ENCODE measurements at places on chromosomes 16 and 17.

- H3K36me3 ChIP-seq: no peaks in the 10 kb centered on the region
- peak overlapping the region; percentile 18 for H3K4me3 ChIP-seq
- no peak overlapping the region for H3K27ac ChIP-seq
- peaks cover 5% of the 10 kb centered on the region for H3K27me3 ChIP-seq
Observed at GRCh38 chr16:53056392-53056881, 1.6 kb downstream of the CHD9 start.

DNA sequence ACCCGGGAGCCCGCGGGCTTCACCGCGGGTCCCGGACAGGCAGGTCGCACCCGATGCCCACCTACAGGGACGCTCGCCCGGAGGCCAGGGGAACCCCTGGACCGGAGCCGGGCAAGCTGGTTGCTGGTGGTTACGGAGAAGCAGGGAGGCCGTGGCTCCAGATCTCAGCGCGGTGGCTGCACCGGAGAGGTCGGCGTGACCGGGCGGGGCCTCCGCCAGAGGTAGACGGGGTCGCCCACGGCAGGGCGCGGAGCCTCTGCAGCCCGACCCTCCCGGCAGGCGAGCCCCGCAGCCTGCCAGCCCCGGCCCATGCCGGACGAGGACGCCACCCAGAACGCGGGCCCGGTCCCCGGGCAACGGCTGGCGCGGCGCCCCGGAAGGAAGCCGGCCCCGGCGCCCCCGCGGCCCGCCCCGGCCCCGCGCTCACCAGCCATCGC, 341 bp downstream of the PCYT2 start:
- H3K27ac ChIP-seq: no peak overlapping the region
- H3K4me1 ChIP-seq: peaks cover 5% of the 10 kb centered on the region
- DNase-seq: no peak
- H3K27me3 ChIP-seq: peaks cover 3% of the 10 kb centered on the region
- H3K36me3 ChIP-seq: peaks cover 16% of the 10 kb centered on the region
- peak overlapping the region; percentile 92 for H3K4me3 ChIP-seq

DNA sequence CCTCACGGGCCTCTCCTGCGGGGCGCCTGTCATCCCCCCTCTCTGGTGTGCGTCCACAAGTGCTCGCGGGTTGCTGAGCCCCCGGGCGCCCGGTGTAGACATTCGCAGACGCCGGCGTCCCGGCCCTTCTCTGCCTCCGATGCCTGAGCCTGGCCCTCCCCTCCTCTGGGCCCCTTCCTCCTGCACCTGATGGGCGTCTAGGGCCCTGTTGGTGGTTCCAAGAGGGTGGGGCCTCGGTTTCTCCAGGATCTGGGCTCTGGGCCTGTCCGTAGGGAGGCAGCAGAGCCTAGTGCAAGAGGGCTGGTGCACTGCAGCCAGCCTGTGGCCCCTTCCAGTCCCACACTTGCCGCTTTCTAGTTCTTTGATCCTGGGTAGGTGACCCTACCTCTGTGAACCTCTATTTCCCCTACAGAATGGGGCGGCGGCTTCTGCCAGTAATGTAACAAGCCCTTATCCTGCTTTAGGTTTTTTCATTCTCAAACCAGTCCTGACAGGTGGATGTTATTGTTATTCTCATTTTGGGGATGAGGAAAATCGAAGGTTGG, 623 bp downstream of the E4F1 start:
- H3K4me1 ChIP-seq: peaks cover 24% of the 10 kb centered on the region
- H3K4me3 ChIP-seq: peak overlapping the region; percentile 85
- no peak overlapping the region for H3K27ac ChIP-seq
- peaks cover 2% of the 10 kb centered on the region for H3K27me3 ChIP-seq
- DNase-seq: peak; percentile 46
- H3K36me3 ChIP-seq: peaks cover 5% of the 10 kb centered on the region

GRCh38 chr17:4488989-4489595, 9.6 kb upstream of the SPNS2 start:
- H3K4me1 ChIP-seq: peaks cover 10% of the 10 kb centered on the region
- H3K4me3 ChIP-seq: no peak overlapping the region
- no peaks in the 10 kb centered on the region for H3K36me3 ChIP-seq
- H3K27ac ChIP-seq: no peak overlapping the region

DNA sequence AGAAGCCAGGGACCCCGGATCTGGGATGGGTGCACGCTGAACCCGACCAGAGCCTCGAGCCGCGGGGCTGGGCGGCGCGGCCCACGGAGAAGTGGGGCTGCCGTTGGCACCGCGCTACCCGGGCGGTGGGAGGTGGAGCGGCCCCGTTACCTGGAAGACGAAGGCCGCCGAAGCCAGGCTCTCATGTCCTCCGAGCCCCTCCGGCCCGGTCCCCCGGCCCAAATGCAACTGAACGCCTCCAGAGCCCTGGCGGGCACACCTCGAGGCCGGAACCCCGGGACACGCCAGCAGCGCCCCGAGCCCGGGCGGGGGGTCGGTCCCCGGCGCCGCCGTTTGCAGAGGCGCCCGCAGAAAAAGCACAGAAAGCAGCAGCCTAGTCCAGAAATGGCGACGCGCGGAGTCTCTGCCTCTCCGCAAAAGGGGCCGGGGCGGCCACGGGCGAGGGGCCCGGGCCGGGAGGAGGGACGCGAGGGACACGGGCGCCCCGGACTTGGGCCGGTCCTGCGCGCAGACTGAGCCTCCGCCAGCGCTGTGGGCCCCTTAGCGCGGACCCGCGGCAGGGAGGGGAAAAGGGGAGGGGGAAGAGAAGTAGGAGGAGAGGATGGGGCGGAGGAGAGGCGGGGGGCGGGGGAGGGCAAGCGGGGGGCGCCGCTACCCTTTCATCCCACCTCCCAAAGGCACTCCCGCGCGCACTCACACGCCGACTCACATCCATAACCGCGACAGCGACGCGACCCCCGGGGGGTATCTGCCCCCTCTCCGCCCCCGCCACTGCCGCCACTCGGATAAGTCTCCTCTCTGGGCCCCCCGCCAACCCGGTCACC, 1.4 kb downstream of the AXIN2 start:
- H3K27me3 ChIP-seq: no peaks in the 10 kb centered on the region
- no peak overlapping the region for H3K4me3 ChIP-seq
- no peaks in the 10 kb centered on the region for H3K36me3 ChIP-seq
- no peak overlapping the region for H3K27ac ChIP-seq
- DNase-seq: peak; percentile 68

DNA sequence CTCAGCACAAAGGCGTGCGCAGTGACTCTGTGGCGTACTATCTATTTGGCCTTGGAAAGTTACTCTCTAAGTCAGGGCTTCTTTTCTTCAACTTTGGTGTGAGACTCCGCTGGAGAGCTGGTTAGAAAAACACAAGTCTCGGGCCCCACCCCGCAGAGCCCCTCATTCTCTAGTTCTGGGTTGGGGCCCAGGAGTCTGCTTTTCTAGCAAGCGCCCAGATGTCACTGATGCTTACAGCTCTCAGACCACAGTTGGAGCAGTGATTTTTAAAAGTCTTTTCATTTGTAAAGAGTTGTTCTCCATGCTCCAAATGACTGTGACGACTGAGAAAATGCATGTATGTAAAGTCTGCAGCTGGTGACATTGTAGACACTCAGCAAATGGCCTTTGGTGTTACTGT, 582.3 kb downstream of the WWOX start:
- H3K36me3 ChIP-seq: no peaks in the 10 kb centered on the region
- no peak for DNase-seq
- H3K27ac ChIP-seq: no peak overlapping the region
- H3K27me3 ChIP-seq: peaks cover 2% of the 10 kb centered on the region

GRCh38 chr17:28196636-28197035, 122.4 kb upstream of the TMEM97 start:
- no peak overlapping the region for H3K4me3 ChIP-seq
- peak overlapping the region; percentile 59 for H3K27ac ChIP-seq
- H3K4me1 ChIP-seq: no peaks in the 10 kb centered on the region
- peaks cover 35% of the 10 kb centered on the region for H3K36me3 ChIP-seq

GRCh38 chr17:42891539-42892152, 9.0 kb upstream of the G6PC1 start:
- peak; percentile 41 for DNase-seq
- peaks cover 5% of the 10 kb centered on the region for H3K27me3 ChIP-seq
- peak overlapping the region; percentile 98 for H3K27ac ChIP-seq
- H3K36me3 ChIP-seq: no peaks in the 10 kb centered on the region

DNA sequence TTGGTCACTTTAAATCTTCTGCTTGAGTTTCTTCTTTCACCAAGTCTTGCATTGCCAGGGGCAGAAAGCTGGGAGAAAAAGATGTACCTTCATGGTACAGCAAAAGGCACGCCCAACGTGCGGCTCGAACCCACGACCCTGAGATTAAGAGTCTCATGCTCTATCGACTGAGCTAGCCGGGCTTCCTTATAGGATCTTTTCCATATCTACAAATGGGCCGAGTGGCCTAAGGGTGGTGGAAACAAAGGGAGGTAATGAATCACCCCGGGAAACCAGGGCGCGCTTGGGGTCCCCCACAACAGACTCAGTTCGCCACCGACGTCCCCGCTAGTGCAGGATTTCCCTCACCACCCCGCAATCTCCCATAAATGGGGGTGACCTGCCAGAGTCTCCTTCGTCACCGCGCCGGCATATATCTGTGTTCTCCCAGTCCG, 7.5 kb upstream of the OR1F1 start:
- peak overlapping the region; percentile 58 for H3K4me3 ChIP-seq
- DNase-seq: no peak
- H3K4me1 ChIP-seq: peaks cover 17% of the 10 kb centered on the region
- H3K27me3 ChIP-seq: peaks cover 97% of the 10 kb centered on the region
- no peak overlapping the region for H3K27ac ChIP-seq
- no peaks in the 10 kb centered on the region for H3K36me3 ChIP-seq

DNA sequence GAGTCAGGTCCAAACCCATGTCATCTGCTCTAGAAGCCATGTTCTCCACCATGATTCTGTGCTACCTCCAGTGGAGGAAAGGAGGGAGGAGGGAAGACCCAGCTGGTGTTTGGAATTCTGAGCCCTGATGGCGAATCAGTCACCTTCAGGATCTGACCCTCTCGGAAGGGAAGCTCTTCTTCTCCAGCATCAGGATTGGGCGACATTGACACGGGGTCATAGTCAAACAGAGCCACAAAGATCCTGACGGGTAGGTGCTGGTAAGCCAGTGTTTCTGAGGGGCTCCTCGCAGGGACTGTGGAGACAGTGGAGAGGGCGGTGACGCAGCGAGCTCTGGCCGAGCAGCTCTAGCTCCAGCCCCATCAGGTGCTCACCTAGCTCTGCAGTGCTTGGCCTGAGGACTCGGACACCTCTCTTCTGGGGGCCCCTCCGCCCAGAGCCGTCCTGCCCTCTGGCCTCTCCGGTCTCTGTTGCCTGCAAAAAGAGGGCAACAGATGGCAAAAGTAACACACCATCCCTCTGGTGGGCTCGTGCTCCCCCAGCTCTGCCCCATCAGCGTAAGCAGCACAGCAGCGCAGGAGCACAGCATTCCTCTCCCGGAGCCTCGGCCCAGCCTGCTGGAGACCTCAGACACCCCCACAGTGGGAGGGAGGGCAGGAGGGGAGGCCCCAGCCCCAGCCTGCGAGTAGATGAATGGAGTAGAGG, 21.0 kb downstream of the TSPOAP1 start:
- no peaks in the 10 kb centered on the region for H3K36me3 ChIP-seq
- DNase-seq: no peak
- peaks cover 21% of the 10 kb centered on the region for H3K4me1 ChIP-seq
- peaks cover 7% of the 10 kb centered on the region for H3K27me3 ChIP-seq
- no peak overlapping the region for H3K27ac ChIP-seq

DNA sequence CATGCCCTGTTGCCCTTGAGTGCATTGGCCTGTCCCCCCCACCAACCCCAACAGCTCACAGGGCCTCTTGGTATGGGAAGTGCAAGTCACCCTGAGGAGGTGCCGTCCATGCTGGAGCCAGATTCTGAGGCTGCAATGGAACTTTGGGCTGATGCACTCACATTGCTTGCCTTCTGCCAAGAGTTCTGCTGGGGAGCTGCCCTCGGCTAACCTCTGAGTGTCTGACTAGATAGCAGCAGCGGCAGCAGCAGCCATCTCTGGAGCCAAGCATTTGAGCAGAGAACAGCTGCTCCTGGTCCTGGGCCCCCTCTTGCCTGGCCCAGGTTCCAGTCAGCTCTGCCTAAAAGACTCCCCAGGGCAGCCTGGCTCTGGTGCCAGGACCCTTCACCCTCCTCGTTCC, 61.5 kb downstream of the GNAO1 start:
- H3K27ac ChIP-seq: no peak overlapping the region
- H3K4me3 ChIP-seq: no peak overlapping the region
- peaks cover 21% of the 10 kb centered on the region for H3K27me3 ChIP-seq
- H3K4me1 ChIP-seq: no peaks in the 10 kb centered on the region

DNA sequence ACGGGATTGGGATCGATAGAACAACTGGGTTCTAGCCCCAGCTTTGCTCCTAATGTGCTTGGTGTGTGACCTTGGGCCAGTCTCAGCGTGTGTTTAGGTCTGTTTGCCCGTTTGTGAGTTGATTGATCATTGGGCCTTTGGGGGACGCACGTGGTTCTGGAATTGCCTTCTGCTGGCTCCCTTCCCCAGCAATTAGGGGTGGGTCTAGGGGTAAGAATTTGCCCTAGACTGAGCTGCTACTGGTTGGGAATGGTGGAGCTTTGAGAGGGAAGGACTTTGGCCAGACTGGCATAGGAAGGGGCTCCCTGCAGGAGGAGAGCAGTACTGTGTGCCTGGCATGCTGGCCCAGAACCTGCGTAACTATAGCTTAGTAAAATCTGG, 1.5 kb downstream of the SPNS2 start:
- H3K27ac ChIP-seq: no peak overlapping the region
- H3K4me3 ChIP-seq: peak overlapping the region; percentile 76
- DNase-seq: no peak
- no peaks in the 10 kb centered on the region for H3K36me3 ChIP-seq
- H3K4me1 ChIP-seq: peaks cover 19% of the 10 kb centered on the region
- peaks cover 93% of the 10 kb centered on the region for H3K27me3 ChIP-seq

DNA sequence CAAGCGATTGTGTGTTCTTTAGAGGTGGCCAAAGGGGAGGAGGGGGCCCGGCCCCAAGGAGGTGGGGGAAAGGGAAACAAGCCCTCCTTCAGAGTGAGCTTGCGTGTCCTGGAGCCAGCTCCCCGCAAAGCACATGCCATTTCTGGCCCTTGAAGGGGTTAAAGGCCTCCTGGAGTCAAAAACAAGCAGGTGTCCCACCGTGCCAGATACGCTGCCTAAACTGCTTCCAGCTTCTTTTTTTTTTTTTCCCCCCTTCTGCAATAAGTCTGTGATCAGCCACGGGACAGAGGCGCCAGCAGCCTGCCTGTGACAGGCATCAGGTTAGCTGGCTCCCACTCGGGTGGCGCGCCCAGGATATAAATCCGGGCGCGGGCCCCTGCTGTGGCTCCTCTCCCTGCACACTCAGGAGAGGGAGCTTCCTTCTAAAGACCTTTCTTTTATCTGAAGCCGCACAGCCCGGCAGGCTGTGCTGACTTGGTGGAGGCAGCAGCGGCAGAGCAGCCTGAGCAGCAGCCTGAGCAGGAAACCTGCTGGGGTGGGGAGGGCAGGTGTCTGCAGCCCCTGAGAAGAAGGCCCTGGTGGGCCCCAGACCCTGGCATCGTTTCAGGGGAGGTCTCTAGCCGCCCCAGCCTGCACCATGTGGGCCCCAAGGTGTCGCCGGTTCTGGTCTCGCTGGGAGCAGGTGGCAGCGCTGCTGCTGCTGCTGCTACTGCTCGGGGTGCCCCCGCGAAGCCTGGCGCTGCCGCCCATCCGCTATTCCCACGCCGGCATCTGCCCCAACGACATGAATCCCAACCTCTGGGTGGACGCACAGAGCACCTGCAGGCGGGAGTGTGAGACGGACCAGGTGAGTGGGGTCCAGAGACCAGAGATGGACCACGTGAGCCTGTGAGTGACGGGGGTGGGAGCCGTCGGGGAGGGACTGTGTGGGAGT, at the start of gene WFIKKN2:
WFIKKN2 (plus strand) TSS at position 286 of the 934 bp plus-strand sequence; CDS start at position 638, 352 bp downstream.
- H3K36me3 ChIP-seq: no peaks in the 10 kb centered on the region
- no peak within 1 kb of the TSS for H3K27ac ChIP-seq
- H3K4me1 ChIP-seq: peaks cover 66% of the 10 kb centered on the region
- no peak for DNase-seq

- H3K36me3 ChIP-seq: peaks cover 58% of the 10 kb centered on the region
- H3K27me3 ChIP-seq: no peaks in the 10 kb centered on the region
- no peak for DNase-seq
- H3K4me3 ChIP-seq: no peak overlapping the region
Observed at GRCh38 chr17:44565866-44566443, 8.7 kb downstream of the FZD2 start.

Data from nephron progenitor cell (in vitro differentiated cells).